Liver (tissue), 10 donors: ENCODE measurements at places on chromosomes 12 and 14.

GRCh38 chr12:122483969-122484368 lies 16.8 kb downstream of the ZCCHC8 start:
- peaks cover 39% of the 10 kb centered on the region for H3K36me3 ChIP-seq
- no peak for DNase-seq
- H3K4me1 ChIP-seq = peaks cover 6% of the 10 kb centered on the region
- no peak overlapping the region for H3K27ac ChIP-seq

GRCh38 chr14:28571636-28572035 lies 195.0 kb upstream of the FOXG1 start:
- H3K27me3 ChIP-seq = no peaks in the 10 kb centered on the region
- DNase-seq = no peak
- no peak overlapping the region for H3K27ac ChIP-seq
- no peaks in the 10 kb centered on the region for H3K36me3 ChIP-seq
- no peak overlapping the region for H3K4me3 ChIP-seq

- no peaks in the 10 kb centered on the region for H3K27me3 ChIP-seq
- no peaks in the 10 kb centered on the region for H3K4me1 ChIP-seq
Observed at GRCh38 chr12:74552201-74552600, 14.6 kb downstream of the ATXN7L3B start.

- no peak overlapping the region for H3K4me3 ChIP-seq
- DNase-seq = no peak
- H3K4me1 ChIP-seq = peaks cover 5% of the 10 kb centered on the region
- no peaks in the 10 kb centered on the region for H3K27me3 ChIP-seq
- no peaks in the 10 kb centered on the region for H3K36me3 ChIP-seq
- H3K27ac ChIP-seq = no peak overlapping the region
Observed at GRCh38 chr14:100683578-100683977, 43.1 kb upstream of the DLK1 start.

GRCh38 chr12:6158749-6159148 lies 34.3 kb upstream of the VWF start:
- H3K27me3 ChIP-seq = no peaks in the 10 kb centered on the region
- H3K4me1 ChIP-seq = no peaks in the 10 kb centered on the region
- no peak overlapping the region for H3K27ac ChIP-seq
- no peak for DNase-seq
- no peaks in the 10 kb centered on the region for H3K36me3 ChIP-seq
